ENCODE measurements at places on chromosomes 3 and 15. TPM values are rescaled to one million over a fixed set of nuclear protein-coding genes. Genes with fewer than 3 reads are reported as not detected.

Gene GFM1
- total RNA-seq, result 62.7 TPM

Gene SEMA7A
- 2.2 TPM for total RNA-seq

Gene MYO5C
- 56.3 TPM for total RNA-seq

GRCh38 chr3:11021611-11022011 lies 29.1 kb downstream of the SLC6A1 start:
- no peak for DNase-seq

- DNase-seq, result no peak
Measured at GRCh38 chr3:89358281-89358680, 250.9 kb downstream of the EPHA3 start.

DNA sequence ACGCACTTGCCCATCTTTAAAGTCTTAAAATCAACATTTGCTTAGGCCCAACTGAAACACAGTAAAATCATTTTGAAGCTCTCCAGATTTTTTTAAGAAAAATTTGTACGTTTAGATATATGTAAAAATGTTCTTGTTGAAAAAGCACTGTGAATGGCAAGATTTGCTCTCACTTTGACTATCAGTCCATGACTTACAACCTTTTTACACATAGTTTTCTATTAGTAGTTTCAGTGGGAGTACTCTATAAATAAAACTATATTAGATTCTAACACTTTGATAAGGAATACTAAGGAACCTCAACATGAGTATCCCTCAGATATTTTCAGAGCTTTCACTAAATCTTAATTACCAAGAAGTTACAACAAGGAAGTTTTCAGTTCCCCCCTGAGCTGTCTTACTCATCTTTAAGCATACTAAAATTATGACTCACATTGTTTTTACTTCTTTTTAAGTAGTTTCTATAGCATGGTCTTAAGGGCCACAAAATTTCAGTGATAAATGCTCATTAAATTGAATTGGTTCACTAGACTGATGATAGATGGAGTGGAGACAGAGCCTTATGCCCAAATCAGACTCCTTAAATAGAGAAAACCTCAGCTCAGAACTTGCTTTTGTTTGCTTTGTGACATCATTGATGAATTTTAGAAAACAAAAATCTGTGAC lies 31.6 kb upstream of the RAP2B start:
- DNase-seq, result no peak

GRCh38 chr3:14388201-14388600 lies 14.2 kb upstream of the SLC6A6 start:
- DNase-seq, result no peak

DNA sequence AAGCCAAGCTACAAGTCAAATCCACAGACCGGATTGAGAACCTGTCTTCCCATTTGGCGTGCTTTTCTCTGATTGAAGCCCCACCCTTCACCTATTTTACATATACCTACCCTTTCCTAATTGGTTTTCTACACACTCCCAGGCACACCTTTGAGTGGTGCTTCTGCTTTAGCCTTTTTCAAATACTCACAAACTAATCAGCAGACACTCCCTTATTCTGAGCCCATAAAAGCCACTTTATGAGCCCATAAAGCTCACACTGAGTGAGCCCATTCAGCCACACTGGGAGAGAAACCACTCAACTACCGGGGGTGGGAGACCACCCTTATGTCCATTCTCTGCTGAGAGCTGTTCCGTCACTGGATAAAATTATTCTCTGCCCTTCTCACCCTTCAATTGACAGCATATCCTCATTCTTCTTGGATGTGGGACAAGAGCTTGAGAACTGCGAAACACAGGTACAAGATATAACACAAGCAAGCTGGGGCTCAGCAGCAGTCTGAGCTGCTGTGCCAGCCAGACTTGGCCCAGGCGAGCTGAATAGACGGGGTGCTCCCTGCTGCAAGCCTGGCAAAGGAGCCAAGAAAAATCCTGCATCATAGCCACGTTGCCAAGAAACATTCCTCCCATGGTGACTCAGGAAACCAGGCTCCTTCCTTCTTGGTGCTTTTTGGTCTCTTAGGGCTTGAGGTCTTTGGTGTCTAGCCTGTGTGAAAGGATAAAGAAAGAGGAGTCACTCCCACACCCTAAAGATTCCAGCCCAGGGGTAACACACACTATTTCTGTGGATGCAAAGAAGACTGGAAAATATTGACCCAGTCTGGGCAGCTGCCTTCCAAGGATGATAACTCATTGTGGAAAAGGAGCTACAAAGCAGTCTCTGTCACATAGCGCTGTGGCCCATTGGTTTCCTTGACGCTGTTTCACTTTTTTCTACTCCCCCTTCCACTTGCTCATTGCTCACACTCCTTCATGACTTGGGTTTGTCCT lies 609.7 kb downstream of the MCTP2 start:
- DNase-seq, result no peak

- DNase-seq, result no peak
Measured at GRCh38 chr3:18334837-18335601, 90.1 kb downstream of the SATB1 start.

GRCh38 chr15:45181491-45182285 lies 6.1 kb downstream of the SHF start:
- no peak for DNase-seq

DNA sequence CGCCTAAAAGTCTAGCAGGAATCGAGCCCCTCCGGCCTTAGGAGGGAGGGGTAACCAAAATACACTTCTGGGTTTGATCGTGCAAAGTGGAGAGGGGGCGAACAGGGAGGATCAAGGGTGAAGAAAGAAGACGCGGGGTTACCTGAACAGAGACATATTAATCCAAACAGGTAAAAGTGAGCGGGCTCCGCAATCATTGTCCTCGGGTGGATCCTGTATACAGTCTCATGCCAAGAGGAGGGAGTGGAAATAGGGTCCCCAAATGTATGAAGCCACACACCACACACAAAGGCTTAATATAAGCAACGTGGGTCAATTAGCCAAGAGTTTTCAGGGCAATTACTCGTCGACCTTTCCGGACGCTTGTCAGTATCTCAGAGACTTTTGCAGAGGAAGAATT lies 749.5 kb downstream of the ROBO1 start:
- DNase-seq, result no peak

DNA sequence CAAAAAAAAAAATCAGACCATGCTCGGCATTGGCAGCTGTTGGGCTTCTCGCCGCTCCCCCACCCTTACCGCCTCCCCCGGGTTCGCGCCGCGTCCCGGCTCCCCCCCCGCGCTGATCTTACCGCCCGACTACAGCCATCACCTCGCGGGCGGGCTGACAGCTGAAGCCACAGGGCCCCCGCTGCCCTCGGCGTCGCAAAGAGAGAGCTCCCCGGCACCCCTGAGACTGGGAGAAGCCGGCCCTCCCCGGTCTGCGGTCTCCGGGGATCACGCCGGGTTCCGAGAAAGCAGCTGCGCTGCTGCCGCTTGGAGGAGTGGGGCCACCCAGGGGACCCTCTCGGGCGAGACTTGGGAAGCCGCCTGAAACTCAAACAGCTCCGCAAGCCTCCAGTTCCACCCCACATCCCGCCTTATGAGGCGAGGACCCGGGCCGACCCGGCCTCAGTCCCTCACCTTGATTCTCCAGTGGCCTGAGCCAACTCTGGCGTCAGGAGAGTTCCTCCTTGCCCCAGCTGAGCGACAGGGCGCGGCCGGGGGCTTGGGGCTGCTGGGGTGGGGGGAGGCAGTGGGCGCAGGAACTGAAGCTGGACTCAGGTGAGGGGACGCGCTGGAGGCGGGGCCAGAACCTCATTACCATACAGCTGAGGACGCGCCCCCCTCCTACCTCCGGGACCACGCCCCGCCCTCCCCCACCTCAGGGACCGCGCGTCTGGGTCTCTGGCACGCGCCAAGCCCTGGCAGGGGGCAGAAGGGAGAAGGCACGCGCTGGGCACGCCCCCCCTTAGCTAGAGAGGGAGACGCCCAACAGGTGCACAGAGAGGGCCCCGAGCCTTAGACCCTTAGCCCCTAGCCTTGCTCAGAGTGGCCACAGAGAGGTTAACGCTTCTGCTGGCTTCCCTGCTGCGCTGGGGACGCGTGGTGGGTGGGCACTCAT lies 1.0 kb upstream of the DLL4 start:
- DNase-seq, result no peak

Gene LRRC31
- total RNA-seq, result 0.78 TPM

GRCh38 chr3:176697284-176697889 lies 499.9 kb downstream of the TBL1XR1 start:
- no peak for DNase-seq

DNA sequence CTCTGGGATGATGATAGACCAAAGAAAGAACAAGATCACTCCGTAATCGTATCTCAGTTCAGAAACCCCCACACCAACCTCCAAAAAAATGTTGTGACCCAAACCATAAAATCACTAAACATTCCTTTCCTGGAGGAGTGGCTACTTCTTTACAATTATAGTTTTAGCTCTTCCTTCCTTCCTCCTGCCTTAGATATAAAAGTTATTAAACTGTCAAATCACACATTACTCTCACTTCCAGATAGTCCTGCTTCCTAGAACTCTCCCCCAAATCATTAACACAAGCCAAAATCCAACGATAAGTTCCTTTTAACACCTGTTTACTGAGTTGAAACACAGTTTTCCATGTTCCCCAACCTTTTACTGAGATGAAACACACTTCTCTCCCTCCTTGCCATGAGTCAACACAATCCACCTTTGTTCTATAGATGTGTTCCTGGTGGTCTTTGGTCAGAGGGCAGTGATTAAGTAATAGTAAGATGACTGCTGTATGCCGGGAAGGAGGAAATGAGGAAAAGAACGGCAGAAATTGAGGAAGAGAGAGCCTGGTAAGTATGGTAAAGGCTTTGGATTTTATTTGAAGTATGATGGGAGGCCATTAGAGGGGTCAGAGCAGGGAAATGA lies 8.3 kb upstream of the CRYGS start:
- no peak for DNase-seq

DNA sequence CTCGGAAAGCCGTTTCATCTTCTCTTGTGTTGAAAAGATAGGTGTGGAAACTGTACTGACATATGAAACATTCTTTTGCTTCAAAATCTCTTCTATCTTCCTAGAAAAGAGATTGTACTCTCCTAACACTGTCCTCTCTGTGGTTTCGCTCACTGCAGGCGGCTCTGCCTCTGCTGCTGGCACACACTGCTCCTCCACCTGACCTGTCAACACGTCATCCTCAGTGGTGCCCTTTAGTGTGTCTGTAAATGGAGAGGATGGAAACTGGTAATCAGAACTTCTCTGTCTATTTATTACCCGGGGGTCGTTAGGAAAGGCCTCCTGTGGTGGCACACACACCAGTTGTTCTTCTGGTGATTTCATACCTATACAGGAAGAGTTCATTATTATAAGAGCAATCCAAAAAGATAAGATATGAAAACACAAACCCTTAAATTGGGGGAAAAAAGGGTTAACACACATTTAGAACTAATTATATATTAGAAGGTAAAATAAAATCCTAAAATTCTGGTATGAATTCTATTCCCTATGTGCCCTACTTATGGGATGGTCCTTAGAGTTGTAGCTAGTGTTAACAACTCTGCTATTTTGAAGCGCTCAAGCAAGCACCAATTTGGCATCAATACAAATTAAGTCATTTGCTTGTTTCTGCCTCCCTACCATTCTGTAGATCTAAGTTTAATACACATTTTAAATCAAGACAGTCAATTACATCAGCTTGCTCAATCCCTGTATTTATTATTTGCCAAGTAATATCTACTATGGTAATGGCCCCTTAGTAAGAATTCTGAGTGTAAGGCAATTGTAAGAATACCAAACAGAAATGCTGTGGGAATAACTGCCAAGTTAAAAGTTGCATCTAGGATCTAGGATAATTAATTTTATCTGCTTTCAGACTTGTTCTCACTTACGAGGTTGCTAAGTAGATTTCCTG lies 49.2 kb downstream of the TASOR start:
- no peak for DNase-seq
